ENCODE measurements at places on chromosomes 6 and 20.

DNA sequence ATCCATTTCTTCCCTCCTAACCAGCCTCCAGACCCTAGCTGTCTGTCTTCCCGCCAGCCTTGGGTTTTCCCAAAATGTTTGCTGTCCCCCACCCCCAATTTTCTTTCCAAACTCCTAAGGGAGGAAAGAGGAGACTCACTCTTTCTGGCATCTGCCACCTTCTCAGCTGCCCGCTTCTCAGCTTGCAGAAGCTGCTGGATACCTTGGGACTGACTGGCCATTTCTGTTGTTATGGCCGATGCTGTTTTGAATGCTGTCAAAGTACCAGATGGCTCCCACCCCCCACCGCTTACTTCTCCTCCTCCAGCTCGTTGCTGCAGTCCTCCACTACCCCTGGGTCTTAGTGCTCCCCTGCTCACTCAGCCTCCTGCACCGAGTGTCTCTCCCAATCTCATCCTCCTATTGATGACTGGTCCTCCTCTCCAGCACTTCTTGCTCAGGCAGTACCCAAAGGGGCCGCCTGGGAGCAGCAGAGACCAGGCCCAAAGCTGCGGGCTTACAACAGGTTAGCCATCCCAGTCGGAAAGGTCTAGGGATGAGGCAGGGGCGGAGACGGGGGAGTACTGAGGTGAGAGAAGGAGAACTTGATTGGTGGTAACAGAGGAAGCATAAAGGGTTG lies at the start of gene ATP6V1G2:
Gene ATP6V1G2 (minus strand): TSS at position 270 of the 619 bp plus-strand sequence. CDS start 49 bp downstream, at position 221.
- peak; percentile 80 for DNase-seq

GRCh38 chr6:49003348-49003747 lies 459.7 kb downstream of the MMUT start:
- DNase-seq, result no peak

DNA sequence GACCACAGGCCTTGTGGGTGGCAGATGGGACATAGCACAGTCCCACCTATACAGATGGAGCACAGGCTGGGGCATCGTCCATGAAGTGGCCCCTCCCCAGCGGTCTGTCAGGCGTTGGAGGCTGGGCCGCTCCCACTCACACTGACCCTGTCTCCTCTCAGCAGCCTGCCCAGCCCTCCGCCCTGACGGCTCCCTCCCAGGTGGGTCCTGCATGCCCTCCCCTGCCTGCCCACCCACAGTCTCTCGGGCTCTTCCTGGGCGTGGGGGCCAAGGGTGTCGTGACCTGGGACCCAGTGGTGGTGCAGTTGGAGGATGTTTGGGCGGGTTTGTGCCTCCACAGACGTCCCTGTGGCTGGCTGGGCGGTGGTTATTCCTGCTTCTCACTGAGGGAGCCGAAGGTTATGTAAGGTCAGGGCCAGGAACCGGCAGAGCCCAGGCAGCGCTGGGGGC lies 22.3 kb downstream of the COL20A1 start:
- no peak for DNase-seq

DNA sequence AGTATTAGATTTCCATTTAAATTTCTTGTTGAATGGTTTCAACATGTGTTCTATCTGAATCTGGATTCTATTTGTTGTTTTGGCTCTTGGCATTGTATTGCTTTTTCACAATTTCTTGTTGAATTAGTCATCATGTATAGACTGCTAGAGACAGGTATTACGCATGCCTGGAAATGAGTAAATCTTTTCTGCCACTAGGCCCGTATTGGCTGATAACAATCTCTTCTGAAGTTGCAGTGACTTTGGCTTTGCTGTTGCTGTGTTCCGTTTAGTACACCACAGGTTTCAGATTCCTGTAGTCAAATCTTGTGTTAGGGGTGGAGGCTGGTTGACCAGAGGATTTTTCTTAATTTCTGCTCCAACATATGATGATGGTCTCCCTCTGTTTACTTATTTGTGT lies 1339.4 kb downstream of the GRIK2 start:
- no peak for DNase-seq

- DNase-seq, result no peak
These were observed 15.4 kb downstream of the BPIFA2 start for GRCh38 chr20:33183312-33183711.

DNA sequence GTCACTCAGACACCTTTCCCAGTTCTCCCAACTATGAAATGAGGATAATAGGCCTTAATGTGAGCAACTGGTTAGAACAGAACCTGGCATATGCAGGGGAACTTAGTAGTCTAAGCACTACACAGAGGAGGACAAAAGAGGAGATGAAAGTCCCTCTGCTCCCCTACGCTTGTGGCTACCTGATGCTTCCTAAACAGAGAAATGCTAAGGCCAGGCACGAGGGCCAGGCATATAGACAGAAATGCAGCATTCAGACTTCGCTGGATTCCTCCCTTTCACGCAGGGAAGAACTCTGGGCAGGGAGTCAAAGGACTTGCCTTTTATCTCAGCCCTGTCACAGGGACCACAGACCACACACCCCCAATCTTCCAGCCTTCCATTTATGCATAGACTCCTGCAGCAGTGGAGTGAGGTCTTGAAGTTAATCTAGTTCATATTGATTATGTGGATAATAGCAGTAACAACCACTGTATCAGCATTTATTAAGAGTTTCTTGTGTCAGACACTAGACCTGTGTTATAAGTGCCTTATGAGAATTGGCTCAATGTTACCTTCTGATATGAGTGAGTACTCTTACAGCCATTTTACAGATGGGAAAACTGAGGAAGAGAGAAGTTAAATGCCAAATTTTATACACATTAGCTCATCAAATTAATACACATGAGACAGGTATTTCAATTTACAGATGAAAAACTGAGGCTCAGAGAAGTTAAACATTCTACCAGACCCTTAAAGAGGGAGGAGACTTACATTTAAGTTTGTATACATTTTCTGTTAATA lies 27.0 kb upstream of the TRAF3IP2 start:
- DNase-seq, result no peak

GRCh38 chr6:37048851-37049757 lies 43.6 kb downstream of the FGD2 start:
- no peak for DNase-seq

GRCh38 chr20:33842346-33842745 lies 31.2 kb downstream of the CHMP4B start:
- no peak for DNase-seq

DNA sequence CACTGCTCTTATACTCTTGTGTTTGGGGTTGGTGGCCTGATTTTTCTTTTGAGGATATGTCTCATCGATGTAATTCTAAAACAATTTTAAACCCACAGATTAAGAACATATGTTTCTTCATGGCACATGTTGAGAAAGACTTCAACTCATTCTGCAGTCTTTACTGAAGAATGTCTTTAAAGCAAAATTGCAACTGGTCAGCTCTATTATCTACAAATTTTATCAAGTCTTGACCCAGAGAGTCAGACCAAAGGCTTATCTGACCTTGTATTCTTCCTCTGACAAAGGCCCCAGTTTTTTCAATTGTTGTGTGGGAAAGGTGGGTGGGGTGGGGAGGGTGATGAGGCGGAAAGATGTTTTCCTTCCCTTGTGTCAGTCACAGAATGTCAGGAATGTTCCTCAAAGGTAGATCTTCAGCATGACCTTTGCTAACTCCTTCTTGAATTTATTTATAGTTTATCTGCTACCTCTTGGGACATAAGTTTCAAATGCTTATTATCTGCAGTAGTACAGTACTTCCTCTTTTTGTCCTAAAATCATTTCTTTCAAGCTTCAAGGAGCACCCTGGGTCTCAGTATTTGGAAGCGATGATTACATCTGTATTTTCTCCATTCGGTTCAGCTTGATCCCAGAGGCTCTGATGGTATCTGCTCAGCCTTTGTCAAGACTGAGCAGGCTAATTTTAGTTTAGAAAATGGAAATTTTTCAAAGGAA lies 63.2 kb upstream of the TIAM2 start:
- no peak for DNase-seq

DNA sequence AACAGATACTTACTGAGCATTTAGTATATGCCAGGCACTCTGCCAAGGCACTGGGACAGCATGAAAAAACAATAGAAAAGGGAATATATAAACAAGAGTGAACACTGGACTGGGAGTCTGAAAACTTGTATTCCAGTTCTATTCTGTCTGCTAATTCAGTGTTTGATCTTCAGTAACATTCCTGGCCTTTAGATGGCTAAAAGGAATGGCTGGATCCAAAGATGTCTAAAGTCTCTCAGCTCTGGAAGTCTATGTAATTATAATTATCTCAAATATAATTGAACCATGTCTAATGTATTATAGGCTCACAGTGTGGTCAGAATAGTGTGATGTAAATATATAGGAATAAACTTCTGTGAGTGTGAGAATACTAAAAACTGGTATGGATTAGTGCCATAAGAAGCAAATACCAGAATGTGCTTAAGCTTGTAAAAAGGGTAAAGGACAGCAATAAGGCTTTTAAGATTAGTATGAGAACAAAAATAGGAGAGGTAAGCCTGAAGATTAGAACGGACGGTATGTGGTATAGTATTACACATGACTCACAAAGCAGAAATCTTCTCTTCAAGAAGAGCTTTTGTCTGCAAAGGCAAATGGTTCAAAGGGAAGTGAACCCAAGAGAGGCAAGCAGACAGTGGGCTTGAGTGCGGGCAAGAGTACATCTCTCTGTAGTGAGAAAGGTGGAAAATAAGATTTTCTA lies 68.5 kb downstream of the TMEM200A start:
- no peak for DNase-seq

GRCh38 chr6:4466261-4466660 lies 309.9 kb upstream of the CDYL start:
- DNase-seq, result no peak

DNA sequence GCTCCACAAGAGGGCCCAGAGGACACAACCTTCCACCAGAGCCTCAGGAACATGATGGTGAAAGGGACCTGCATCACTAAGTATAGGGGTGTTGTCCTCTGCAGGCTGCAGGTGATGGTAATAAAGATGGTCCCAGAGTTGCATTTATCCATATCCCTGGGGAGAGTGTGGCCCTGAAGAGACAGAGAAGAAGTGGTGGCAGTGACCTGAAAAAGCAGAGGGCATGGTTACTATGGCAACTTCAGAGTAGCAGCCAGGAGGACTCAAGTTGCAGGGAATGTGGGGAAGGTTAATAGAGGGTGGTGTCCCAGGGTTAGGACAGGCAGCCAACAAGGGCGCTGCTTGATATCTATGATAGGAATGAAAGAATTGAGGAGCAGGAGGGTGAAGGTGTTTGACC lies 57.1 kb downstream of the HLA-A start:
- DNase-seq, result no peak

DNA sequence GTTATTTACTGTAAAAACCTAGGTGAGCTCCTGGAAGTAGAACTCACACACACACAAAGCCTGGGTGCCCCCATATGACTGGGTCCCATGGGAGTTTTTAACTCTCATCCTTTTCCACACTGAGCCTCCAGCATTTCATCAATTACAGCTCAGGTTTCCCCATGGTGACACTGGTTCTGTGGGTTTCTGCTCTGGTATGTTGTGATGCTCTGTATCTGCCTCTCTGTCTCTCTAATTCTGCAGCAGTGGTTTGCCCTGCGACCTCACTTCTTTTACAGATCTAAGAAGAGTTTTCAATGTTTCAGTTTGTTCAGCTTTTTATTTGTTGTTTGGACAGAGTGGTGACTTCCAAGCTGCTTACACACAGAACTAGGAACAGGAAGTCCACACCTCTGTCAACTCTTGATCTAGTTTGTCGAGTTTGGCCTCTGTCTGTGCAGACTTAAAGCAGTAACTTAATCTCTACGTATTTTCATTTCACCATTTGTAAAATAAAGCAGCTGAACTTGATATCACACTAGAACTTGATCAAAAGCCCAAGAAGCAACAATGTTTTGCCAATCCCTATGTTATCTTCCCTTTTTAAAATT lies 554.3 kb downstream of the EPHA7 start:
- DNase-seq, result no peak

- no peak for DNase-seq
These were observed 12.2 kb downstream of the GTPBP2 start for GRCh38 chr6:43616725-43617472.

Data from NCI-H2081 treated with DMSO at 0.1 percent for 48 hours (cell line).